Fibroblast of the conjunctiva (primary cell): ENCODE measurements at places on chromosomes 2 and 18.

- DNase-seq: no peak
Measured at GRCh38 chr18:48337053-48337452, 72.1 kb downstream of the ZBTB7C start.

DNA sequence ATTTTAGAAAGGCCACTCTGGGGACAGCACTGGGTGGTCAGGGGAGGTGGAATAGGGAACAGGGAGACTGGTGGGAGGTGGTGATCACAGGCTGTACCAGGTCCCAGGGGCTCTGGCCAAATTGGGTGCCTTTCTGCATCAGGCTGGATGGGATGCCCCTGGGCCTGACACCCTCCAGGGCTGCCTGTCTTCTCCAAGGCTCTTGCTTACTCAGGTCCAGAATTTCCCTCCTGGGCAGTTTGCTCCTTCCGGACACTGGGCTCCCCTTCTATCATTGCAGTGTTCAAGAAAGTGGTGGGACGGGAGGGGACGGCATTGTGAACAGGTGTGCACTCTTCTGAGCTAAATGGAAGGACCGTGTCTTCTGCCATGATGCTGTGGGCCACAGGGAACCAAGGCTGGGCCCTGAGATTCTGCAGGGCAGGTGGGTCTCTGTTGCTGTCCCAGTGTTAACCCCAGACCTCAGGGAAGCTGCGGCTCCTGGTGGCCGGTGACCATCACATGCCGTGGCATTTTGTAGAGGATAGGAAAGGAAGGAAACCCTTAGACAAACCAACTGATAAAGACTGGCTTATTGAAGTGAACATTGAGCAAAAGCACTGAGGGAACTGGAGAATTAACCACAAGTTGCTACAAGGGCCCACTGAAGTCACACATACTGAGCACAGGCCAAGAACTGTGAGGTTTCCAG, 93.7 kb upstream of the HS6ST1 start:
- no peak for DNase-seq

- DNase-seq: peak; percentile 42
Measured at GRCh38 chr2:238167761-238168160, 9.0 kb downstream of the ERFE start.

- no peak for DNase-seq
Measured at GRCh38 chr2:73035899-73036711, 35.4 kb downstream of the SFXN5 start.

DNA sequence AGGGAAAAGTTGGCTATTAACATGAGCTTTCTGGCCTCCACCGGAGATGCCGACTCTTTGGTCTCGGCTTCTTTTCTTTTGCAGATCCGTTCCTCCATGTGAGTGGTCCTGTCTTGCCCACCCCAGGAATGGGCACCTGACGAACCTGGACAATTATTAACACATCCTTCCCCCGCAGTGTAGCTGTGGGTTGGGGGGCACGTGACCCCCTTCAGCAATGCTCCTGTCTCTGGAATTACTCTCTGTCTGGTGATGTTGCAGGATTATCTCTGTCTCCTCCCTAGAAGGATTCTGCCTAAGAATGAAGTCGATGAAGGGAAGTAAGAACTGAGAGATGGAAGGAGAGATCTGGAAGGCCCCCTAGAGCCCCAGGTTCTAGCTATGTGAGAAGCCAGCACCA, 115.2 kb upstream of the NPAS2 start:
- no peak for DNase-seq

DNA sequence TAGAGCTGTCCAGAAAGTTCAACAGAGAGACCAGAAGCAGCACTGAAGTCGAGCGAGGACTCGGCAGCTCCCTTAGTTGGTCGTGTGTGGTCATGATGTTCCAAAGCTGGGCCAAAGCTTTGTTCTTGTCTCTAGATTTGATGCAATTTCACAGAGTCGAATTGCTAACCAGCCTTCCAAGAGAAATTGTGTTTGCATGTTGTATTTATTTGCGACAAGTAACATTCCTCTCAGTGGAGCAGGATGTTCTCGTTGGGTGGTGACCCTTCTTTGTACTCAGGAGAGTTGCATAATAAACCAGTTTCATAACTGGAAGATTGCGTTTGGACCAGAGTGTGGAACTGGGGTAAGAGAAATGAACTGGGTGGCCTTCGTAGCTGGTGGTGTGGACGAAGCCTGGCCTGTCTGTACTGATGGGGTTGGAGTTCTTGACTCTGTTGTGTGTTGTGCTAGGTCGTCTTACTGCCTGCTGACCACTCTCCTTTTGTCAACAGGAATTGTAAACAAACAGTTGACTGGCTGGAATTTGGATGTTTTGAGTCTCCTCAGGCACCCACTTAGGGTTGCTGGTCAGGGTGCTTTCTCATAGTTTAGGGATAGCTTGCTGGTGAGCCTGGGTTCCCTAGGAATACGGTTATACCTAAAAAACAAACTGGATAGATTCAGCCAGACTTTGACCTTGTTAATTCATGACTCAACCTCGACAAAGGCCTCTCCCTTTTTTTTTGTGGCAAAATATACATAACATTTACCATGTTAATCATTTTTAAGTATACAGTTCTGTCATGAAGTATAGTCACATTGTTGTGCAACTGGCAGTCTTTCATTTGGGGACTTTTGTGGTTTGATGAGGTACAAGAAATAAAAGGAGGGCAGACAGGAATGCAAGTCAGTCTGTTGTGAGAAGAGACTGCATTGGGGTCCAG, 28.9 kb upstream of the TOGARAM2 start:
- peak; percentile 75 for DNase-seq

GRCh38 chr2:238558456-238559099, 131.9 kb downstream of the ASB1 start:
- no peak for DNase-seq

DNA sequence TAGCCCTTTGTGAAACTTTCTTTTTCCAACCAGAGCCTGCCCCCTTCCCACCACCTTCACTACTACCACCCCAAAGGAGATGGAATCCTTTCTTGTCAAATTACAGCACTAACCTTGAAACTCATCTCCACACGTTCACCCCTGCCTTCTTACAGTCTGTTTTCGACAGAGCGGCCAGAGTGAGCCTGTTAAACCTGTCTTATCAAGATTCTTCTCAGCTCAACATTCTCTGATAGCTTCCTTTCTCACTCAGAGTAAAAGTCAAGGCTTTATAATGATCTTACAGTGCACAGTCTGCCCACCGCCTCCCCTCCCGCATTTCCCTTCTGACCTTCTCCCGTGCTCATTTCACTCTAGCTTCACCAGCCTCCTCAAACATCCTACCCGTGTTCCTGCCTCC, 56.0 kb downstream of the ARHGAP25 start:
- no peak for DNase-seq

GRCh38 chr2:30217644-30218337, 13.5 kb upstream of the LBH start:
- no peak for DNase-seq

DNA sequence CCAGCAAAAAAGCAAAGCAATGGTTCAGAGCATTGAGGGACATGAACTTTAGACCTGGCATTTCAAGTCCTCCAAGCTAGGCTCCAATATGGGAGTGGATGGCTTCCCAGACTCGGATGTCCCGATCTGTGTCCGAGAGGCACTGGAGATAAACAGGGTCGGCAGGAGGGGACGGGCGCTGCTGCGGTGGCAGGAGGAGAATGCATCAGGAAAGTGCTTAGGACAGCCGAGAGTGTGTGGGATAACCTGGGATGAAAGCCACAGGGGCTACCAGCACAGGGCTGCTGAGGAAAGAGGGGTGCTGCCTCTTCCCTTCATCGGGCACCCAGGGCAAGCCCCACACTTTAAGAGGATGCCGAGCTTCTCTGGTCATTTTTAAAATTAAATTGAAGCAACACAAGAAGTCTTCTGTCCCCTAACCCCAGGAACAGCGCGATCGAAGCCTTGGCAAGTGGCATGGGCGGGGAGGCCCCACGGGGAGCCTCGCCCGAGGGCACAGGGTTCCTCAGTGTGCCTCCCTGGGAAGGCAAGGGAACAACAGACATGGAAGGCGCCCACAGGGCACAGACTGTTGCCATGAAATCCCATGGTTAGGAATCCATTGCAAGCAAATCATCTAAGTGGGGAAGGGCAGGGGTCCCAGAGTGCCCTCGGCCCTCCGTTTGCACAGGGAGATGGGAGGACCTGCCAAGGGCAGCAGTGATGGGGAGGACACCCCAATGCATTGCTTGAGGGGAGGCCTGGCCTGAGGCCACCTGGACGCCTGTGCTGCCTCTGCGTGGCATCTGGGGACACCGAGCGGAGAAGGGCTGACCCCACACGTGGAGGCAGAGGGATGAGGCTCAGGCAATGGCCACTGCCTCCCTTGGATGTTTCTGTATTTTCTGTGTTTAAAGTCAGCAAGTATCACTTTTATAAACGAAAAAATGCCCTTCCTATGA, 78.5 kb upstream of the GPC1 start:
- DNase-seq: no peak

GRCh38 chr2:5974477-5974876, 282.3 kb downstream of the SOX11 start:
- no peak for DNase-seq

DNA sequence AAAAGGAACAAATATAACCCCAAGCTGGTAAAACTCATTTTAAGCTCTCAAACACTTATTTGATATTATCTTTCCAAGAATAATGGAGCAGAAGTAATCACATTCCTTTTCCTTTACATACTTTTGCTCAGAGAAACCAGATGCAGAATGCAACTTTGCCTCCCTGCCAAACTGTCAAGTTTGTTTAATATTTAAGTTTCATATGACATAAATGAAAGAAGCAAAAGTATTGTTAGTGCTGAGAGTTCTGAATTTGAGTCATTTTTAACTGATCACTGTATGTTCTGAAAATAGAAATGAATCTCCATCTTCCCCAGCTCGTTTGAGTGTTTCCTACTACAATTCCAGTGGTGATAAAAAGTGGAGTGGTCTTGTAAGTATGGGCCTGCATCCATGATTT, 423.4 kb downstream of the PID1 start:
- no peak for DNase-seq

GRCh38 chr18:61699397-61700110, 193.3 kb downstream of the RNF152 start:
- DNase-seq: no peak

GRCh38 chr18:11980494-11981191, 664 bp upstream of the IMPA2 start:
- DNase-seq: peak; percentile 97

DNA sequence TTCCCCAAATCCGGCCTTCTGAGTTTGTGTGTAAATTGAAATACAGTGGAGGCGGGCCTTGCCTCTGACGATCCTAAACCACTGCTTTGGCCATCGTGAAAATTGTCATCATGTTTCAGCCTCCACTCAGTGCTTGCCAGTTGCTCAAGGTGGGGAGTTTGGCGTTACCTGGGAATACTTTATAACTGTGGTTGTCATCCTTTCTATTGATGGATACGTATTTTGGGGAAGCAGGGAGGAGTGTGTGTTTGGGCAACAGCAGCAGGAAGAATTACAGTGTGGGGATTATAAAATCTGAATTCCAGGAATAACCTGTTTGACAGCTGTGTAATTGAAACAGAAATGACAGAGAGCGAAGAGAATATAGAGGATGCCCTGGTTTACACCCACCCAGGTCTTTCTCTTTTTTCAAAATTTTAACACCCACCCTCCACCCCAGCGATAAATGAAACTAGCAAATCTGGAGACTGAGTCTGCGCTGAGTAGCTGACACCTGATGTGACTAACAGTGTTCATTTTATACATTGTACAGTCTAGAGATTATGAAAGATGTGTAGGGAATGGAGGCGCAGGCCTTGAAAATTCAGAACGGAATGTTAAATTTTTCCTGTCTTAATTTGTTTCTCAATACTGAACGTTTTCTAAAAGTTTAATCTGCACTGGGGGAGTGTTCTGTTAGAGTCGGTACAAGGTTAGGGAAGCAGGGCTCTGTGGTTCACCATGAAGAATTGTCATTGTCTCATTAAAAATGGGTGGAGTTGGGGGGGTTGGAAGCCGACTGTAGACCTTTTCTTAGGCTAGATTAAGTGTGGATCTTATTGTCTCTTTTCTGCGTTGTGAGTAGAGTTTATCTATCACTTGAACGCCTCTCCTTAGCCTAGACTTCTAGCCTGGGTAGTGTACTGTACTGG, 1.6 kb downstream of the MAP4K4 start:
- DNase-seq: no peak

DNA sequence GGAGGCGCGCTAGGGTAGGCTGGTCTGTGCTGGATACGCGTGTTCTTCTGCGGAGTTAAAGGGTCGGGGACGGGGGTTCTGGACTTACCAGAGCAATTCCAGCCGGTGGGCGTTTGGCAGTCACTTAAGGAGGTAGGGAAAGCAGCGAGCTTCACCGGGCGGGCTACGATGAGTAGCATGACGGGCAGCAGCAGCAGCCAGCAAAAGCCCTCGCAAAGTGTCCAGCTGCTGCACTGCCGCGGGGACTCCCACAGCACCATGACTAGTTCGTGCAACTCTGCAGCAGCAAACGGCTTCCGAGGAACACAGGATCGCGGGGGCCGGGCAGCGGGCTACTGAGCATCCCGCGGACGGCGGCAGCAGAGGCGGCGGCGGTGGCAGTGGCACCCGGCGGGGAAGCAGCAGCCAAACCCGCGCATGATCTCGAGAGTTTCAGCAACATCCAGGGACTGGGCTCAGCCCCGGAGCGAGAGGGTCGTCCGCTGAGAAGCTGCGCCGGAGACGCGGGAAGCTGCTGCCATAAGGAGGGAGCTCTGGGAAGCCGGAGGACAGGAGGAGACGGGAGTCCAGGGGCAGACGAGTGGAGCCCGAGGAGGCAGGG, 368 bp downstream of the TMEFF2 start:
- DNase-seq: no peak

- DNase-seq: no peak
Measured at GRCh38 chr18:76363436-76364120, 131.5 kb downstream of the ZNF516 start.

- no peak for DNase-seq
Measured at GRCh38 chr18:76588601-76589226, 93.7 kb upstream of the ZNF516 start.

GRCh38 chr2:158394453-158394852, 62.1 kb downstream of the CCDC148 start:
- no peak for DNase-seq

DNA sequence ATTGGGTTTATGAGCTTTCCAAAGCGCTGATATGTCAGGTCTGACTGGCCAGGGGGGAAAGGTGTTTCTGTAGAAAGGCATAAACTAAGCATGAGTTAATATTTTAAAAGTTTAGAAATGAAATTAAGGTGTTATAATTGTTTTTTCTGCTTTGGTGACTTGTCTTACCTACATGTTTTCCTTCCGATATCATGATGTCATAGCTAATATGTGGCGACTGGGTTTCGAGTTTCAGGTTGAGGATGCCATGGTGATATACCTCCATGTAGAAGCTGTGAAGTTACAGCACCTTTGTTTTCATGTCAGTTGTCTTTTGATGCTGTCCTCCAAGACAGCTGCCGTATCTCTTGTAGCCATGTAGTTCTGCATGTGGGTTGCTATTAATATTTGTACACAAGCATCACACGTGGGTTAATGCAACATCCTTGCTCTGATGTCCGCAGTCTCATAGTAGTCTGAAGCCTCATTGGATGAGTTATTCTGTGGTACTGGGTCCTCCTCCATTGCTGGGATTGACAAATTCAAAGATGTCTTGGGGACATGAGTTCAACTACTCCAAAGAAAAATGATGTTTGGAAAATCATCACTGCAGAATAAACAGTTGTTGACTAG, 230.6 kb downstream of the PRKCE start:
- DNase-seq: no peak
